ENCODE measurements at places on chromosomes 1 and 21. TPM values are rescaled to one million over a fixed set of nuclear protein-coding genes. Genes with fewer than 3 reads are reported as not detected.

Gene FBXO2
- total RNA-seq = 9.1 TPM

Gene LCE2B
- total RNA-seq = not detected

Gene KCNK2
- not detected for total RNA-seq

Gene GRIK1
- not detected for total RNA-seq

Gene RHD
- total RNA-seq = not detected

Gene DYNLT5
- not detected for total RNA-seq

Gene VTCN1
- 0.06 TPM for total RNA-seq

All from A549 treated with Mapracorat at 1 μM for 4 hours (cell line).